CD4-positive, alpha-beta T cell treated with Interleukin-4 for 4 hours (primary cell): ENCODE measurements at places on chromosomes 12 and 14.

DNA sequence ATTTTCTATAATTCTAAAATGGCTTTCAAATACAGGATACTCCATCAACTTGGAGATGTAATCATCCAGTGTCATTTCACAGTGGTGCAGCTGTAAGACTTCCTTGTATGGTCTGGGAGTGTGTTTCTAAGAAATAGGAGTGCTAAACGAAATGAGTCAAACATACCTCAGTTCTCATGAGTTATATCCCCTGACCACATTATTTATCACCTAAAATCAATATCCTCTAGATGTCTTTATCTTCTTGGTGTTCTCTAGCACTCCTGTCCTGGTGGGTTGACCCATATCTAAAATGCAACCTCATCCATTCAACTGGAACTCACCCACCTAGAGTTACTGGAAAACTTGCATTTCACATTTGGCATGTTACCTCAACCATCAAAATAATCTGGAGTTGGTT lies 33.2 kb downstream of the TMEM30B start:
- DNase-seq, result no peak

- DNase-seq, result no peak
Observed at GRCh38 chr12:75715682-75716081, 204.3 kb upstream of the KRR1 start.

DNA sequence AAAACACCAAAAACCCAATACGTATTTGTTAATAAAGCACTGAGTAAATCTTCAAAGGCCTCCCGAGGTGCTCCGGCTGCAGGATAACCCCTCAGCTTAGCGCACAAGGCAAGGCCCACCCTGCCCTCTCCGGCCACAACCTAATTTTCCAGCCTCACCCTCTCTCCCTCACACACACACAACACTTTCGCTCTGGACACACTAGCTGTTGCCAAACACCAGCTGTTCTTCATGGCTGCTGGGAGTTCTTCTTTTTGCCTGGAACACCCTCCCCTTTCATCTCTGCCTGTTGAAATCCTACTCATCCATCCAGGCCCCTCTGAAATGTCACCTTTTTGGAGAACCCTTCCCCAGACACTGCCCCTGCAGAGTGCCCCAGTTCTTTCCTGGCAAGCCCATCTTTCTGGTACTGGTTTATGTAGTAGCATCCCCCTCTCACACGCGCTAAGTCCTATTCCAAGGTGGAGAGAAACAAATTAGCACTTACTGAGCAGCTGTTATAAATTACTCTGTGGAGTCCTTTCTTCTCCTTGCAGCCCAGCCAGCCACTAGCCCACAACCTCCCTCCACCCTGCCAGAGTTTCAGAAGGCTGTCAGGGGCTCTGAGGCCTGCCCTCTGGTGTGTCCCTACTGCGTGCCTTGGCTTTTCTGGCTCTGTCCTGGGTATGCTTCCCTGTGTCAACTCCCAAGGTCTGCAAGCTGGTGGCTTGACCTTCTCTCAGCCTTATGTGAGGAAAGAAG lies 805 bp upstream of the CRACR2A start:
- DNase-seq, result no peak

- no peak for DNase-seq
Observed at GRCh38 chr12:109857715-109858114, 22.6 kb downstream of the GLTP start.

GRCh38 chr12:26239852-26240815 lies 44.8 kb downstream of the SSPN start:
- DNase-seq, result no peak

- no peak for DNase-seq
Observed at GRCh38 chr14:106235356-106236159, 709.2 kb downstream of the TMEM121 start.

- no peak for DNase-seq
Observed at GRCh38 chr12:54388237-54389133, 4.0 kb upstream of the ZNF385A start.

DNA sequence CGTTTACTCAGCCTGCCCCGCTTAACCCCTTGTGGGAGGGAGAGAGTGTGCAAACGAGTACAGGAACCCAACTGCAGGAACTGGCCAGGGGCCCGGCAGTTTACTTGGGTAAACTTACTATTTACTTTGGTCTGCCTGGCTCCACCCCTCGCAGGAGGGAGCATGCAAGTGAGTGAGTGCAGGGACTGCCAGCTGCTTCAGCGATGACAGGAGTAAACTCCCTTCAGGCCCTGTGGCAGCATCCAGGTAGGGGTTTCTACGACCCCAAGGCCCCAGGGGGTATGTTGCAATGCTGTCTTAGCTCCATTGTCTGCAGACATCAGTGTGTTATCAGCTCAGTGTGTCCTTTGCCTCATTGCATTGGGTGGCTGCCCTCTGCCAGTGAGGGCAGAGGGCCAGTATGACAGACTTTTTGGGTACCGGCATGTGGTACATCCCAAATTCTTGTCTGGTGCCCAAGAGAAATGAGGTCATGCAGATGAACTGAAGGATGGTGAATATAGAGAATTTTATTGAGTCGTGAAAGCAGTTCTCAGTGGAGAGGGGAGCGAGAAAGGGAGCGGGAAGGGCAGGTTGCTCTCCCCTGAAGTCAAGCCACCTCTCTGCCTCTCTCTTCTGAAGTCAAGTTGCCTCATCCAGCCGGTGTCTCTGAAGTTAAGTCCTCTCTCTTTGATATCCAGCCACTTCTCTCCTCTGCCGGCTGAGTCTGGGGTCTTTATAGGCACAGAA lies 181.8 kb downstream of the FUT8 start:
- no peak for DNase-seq

DNA sequence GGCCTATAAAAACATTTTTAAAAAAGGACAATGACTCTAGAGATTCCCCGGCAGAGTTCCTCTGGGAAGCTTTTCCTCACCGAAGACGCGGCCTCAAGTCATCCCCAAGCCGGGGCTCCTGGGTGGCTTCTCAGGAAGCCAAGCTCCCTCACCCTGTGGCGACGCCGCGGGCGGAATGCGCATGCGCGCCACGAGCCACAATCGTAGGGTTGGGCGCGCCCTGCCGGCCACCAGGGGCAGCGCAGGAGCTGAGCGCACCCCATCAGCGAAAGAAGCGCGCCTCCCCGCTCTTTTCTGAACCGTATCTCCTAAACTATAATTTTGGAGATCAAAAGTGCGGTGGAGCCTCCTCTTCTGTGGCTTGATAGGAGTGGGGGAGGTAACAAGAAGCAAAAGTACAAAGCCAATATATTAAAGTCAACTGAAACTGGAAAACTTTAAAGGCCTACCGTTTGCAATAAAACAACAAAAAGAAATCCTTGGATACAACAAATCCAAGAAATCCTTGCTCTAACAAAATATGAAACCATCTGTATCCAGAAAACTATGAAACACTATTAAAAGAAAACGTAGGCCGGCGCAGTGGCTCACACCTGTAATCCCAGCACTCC lies 17.4 kb upstream of the CHFR start:
- peak; percentile 81 for DNase-seq

- DNase-seq, result no peak
Observed at GRCh38 chr14:69964841-69965240, 85.6 kb downstream of the SMOC1 start.

DNA sequence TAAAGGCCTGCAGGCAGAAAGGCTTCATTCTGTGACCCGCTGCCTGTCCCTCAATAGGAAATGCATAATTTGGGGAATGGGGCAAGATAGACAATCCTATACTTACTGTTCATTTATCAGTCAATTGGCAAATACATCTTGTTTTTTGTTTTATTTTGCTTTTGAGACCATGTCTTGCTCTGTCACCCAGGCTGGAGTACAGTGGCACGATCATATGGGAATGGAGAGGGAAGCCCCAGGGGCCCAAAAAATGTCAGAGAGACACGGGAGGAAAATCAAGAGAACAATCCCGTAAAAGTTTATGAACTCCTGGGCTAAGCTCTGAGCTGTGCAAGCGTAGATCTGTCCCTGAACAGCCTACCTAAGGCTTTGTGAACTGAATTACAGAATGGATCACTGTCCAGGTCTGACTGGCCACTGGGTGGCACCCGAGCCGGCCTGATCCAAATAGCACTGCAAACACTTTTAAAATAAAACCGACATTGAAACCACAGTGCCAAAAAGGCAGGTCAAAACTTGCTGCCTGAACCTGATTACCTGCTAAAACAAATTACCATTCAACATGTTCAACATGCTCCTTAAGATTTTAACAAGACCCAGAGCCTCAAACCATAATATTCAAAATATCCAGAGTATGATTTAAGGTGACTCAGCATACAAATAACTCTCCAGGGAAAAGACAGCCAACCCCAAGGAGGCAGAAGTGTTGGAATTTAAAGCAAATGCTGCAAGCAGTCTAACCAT lies 11.8 kb downstream of the COPS7A start:
- DNase-seq, result peak; percentile 40

- peak; percentile 5 for DNase-seq
Observed at GRCh38 chr12:4472046-4472445, 26.4 kb upstream of the FGF6 start.

DNA sequence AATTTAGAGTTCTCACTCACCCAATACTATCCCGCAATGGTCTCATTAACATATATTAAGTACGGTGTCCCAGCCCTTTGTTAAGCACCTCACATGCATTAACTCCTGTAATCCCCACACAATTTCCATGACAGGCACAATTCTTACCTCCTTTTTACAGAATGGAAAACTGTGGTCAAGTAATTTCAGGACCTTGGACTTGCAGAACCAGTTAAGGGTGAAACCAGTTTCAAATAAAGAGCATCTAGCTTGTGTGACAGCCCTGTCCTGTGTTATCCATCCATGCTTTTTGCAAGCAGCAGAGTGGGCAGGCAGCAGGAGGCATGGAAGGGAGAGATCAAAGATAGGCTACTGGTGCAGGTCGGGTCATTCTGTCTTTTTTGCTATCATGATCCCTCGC lies 470.8 kb downstream of the NELL2 start:
- no peak for DNase-seq

- DNase-seq, result no peak
Observed at GRCh38 chr12:65188179-65188701, 18.9 kb downstream of the LEMD3 start.

DNA sequence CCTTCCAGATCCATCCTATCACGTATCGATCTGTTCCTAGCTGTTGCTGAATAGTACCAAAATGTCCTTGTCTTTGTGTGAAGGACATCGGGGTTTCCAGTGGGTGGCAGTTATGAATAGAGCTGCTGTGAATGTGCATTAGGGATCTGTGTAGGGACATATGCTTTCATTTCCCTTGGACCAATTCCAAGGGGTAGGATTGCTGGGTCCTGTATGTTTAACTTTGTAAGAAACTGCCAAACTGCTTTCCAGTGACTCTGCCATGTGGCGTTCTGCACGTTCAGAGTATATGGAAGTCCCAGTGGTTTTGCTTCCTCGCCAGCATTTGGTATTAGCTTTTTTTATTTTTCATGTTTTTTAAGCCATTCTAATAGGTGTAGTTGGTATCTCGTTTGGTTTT lies 28.6 kb downstream of the PACS2 start:
- DNase-seq, result no peak

GRCh38 chr14:70808416-70809224 lies 693 bp downstream of the MAP3K9 start:
- peak; percentile 15 for DNase-seq

GRCh38 chr12:14364583-14365271 lies 755 bp upstream of the ATF7IP start:
- DNase-seq, result no peak

DNA sequence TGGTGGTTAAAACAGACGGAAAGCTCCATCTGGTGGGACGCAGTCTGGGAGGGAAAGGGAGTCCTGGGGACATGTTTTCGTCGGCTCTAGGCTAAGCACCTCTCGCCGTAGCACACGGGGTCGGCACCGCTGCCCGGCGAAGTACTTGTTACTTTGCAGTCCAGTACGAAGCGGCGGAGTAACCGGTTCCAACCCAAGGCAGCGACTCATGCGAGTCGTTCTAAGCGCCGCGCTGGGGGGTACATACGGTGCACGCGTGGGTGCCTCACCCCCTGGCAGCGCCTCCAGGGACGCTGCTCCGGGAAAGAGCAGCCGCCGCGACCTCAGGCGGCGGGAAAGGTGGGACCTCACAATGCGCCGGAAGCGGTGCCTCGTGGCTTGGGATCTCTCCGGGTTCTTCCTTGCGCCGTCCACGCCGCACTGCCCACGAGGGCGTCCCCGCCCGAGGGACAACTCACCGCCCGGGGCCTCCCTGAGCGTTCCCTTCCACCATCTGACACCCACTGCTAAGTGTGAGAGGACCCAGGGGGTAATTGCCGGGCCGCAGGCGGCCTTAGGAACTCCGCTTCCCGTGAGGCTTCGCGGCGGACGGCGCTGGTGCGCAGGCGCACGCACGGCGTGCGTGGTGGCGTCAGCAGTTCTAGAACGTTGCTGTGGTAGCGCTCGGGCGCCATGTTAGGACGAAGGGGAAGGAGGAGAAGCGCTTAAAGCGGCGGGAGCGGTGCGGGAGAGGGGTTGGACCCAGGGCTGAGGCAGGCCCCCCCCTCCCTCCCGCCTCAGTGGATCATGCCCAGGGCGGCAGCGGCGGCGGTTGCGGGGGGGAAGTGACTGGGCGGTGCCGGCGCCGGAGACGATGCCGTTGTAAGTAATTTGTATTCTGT lies at the start of gene PAPOLA:
Gene PAPOLA (plus strand): TSS at position 643 of the 881 bp plus-strand sequence. CDS start 211 bp downstream, at position 854.
- DNase-seq, result peak; percentile 95

GRCh38 chr14:90739318-90740068 lies 76.7 kb downstream of the TTC7B start:
- no peak for DNase-seq

DNA sequence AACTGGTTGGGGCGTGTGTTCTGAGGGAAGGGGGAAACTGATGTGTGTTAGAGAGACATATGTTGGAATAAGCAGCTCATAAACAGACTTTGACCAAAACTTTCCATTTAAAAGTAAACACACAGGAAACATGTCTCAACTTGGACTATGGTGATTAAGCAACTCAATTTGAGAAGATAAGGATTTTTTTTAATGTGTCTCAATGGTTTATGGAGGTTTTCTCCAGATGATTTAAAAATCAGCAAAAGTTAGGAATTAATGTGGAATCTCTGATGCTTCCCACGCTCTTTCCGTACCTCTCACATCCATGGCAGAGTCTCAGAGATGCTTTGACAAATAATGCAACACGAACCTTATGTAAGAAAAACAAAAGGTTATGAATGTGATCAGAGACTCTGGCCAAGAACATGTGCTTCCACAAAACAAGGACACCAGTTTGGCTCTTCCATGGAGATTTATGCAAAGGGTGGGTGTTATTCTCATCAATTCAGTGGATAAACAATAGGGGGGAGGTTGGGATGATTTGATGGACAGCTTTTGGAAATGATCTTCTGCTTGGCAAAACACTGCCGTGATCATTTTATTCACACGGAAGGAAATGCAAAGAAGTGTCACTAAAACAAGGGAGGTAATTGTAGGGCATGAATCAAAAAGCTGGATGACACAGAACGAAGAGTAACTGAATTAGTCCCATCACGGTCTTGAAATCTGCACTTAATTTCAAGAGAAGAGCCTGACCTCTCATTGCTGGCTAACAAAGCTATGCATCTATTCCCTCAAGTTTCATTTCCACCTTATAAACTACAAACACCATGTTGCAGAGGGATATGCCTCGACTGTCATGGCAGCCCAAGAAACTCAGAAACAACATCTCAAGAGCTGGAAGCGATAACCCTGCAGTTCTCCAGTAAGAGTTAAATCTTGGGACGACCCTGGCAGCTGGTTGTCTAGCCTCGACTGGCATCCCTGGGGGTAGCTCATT lies 76.5 kb downstream of the FOXN3 start:
- DNase-seq, result no peak
